ENCODE measurements at places on chromosomes 7 and 10.

- DNase-seq, result no peak
Observed at GRCh38 chr10:29160150-29160617, 128.7 kb upstream of the LYZL1 start.

DNA sequence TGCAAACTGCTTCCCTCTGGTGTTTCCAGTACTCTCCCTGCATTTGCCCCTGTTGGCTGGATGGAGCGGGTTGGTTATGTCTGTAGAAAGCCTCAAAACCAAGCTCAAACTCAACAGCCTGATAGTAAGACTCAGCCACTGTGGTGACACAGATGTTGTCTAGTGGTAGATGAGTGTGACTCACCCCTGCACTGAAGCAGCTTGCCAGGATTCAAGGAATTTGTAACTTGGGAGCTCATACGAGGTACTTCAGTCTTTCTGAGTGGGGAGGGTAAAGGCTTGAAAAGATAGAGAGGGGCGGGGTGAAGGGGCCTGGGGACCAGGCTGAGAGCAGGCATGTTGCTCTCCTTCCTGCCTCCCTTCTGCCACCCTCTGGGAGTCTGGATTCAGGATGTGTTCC lies 22.9 kb upstream of the AQP1 start:
- DNase-seq, result no peak

- no peak for DNase-seq
Observed at GRCh38 chr7:16993543-16993942, 111.8 kb upstream of the AGR3 start.

- DNase-seq, result no peak
Observed at GRCh38 chr7:2823130-2823529, 21.0 kb downstream of the GNA12 start.

- DNase-seq, result no peak
Observed at GRCh38 chr10:72083790-72084459, 4.4 kb downstream of the SPOCK2 start.

- DNase-seq, result no peak
Observed at GRCh38 chr7:110130669-110131068, 960.3 kb upstream of the LRRN3 start.

DNA sequence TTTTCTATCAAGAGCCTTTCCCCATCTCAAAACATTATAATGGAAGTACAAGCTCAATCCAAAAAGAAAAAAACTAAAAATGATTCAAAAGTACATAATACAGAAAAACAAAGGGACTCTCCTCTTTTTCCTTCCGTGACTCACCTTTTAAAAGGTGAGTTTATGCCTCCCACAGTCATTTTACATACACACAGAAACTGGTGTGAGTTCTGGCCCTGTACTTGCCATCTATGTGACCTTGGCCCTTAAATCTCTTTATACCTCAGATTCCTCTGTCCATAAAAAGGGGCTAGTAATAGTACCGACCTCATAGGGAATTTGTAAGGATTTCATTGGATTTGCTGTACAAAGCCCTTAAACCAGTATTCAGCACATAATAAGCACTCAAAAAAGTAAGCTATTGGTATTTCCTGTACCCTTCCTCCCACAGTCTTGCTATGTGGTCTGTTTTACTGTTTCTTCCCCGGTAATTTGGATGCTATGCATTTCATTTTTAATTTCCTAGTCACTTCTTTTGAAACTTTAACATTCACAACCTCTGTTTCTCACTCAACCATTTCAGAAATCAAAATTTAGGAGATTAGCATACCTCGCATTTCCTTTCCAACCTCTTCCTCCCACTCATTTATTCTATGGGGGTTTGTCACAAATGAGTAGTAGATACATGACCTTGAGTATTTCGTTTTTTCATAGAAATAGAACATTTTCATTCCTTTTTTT lies 39.0 kb downstream of the STK17A start:
- no peak for DNase-seq

- DNase-seq, result no peak
Observed at GRCh38 chr10:109022417-109023049, 900.8 kb downstream of the XPNPEP1 start.

DNA sequence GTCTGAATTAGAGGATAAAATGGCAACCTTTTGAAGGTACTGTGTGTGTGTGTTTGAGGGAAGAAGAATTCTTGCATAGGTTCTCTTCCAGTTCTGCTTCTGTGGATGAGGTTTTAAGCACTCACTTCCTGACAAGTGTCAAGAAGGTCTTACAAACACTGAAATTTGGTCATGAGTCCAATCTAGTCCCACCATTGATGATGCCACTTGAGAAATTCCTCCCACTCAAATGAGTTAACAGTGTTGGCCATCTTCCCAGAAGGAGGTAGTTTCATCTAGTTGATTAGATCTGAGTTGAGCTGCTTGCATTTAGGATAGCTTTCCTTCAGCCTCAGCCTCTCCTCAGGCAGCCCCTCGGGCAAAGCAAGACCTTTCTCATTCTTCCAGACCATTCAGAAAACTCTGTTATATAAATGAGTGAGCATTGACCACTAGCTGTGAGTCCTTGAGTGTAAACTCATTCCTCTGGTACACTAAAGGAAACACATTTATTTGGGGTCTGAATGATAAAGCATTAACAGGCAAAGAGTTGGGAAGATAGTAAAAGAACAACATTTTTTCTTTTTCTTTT lies 189.5 kb downstream of the TRIL start:
- DNase-seq, result no peak

GRCh38 chr7:157977717-157978496 lies 609.7 kb downstream of the PTPRN2 start:
- DNase-seq, result no peak

DNA sequence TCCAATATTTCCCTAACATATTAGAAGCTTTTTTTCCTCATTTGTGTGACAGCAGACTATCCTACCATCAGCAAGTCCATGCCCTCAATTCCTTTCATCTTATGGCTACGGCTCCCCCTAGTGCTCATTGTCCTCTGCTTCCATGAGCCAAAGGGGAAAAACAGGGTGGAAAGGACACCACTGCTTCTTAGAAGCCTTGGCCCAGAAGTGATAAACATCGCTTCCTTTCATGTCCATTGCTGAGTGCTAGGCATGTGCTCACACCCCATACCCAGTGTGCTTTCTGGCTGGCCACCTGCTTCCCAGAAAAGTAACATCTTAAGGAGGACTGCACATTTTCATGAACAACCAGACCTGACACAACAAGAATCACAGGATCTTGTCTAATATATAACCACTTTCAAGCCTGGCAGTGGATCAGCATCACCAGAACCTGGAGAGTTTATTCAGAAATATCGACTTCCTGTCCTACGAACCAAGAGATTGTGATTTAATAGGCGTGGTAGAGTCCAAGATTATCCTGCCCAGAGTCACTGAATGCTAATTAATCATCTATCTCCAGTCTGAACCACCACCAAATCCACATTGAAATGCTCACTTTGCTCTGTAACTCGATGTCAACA lies 650.5 kb upstream of the SORCS1 start:
- DNase-seq, result no peak

DNA sequence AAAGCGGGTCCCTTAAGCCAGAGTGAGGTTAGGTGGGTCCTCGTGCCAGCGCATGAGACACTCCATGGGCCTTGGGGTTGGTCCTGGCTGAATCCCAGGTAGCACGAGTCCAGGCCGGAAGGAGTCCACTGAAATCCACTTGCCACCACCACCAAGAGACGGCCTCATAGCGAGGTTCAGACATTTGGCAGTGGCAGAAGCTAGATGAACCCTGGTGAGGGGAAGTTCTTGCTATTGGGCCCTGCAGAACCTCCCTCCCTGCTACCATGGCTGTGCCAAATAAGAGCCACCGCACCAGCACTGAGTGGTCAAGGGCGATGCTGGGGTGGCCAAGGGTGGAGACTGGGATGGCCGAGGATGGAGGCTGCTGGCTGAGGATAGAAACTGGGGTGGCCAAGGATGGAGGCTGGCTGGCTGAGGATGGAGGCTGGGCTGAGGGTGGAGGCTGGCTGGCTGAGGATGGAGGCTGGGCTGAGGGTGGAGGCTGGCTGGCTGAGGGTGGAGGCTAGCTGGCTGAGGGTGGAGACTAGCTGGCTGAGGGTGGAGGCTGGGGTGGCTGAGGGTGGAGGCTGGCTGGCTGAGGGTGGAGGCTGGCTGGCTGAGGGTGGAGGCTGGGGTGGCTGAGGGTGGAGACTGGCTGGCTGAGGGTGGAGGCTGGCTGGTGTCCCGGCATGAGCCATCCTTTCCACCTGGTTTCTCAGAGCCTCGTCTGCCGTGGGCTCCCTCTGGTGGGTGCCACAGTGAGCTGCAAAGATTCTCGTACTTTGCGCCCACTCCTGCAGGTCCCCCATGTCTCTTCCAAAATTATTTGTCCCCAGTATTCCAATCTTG lies 88.2 kb downstream of the ELFN1 start:
- DNase-seq, result no peak

DNA sequence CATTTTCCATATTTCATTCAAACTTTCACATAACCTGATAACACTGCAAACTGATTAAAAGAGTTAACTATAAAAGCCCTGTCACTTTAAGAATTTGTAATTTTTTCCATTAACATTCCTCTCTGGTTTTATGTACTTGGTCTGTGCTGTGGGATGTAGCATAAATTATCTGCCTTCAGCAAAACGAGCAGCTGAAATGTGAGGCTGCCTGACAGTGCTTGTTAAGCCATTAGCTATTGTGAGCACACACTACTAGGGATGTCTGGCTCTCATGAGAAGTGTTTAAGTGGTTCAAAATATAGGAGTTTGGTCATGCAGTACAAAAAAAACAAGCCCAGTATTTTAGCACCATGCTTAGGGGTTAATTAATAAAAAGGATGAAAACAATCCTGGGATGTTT lies 63.0 kb downstream of the HOXA1 start:
- no peak for DNase-seq

- DNase-seq, result no peak
Observed at GRCh38 chr7:91869661-91870060, 10.8 kb downstream of the MTERF1 start.

DNA sequence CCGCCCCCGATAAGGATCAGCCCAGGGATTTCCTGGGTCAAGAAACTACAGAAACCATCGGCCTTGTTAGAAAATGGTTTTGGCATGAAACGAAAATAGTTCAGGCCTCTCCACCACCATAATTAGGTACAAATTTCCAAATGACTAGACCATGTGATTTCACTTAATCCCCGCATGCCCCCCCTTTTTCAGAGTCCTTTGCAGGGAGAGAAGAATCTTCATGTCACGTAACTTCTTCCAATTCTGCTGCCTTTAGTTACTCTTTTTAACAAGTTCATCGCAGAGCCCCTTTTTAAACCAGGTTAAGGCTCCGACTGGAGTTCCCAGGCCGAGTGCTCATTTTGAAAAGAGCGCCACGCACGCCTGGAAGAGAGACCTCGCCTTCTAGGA lies 3.4 kb downstream of the PDGFA start:
- DNase-seq, result no peak

DNA sequence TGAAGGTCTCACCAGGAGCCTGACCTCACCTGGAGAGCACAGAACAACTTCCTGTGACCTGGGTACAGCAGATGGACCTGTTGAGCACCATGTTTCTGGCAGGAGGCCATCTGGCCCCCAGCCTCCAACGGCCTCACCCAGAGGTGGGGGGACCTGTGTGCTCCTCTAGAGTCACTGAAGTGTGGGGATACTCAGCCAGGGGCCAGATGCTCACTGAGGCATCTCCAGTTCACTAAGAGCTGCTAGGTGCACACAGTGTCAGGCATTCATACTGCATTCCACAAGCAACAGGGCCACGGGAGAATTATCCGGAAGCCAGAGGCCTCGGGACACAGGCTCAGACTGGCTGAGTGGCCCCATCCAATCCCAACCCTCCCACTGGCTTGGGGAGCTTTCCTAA lies 161.4 kb downstream of the TCERG1L start:
- DNase-seq, result no peak

DNA sequence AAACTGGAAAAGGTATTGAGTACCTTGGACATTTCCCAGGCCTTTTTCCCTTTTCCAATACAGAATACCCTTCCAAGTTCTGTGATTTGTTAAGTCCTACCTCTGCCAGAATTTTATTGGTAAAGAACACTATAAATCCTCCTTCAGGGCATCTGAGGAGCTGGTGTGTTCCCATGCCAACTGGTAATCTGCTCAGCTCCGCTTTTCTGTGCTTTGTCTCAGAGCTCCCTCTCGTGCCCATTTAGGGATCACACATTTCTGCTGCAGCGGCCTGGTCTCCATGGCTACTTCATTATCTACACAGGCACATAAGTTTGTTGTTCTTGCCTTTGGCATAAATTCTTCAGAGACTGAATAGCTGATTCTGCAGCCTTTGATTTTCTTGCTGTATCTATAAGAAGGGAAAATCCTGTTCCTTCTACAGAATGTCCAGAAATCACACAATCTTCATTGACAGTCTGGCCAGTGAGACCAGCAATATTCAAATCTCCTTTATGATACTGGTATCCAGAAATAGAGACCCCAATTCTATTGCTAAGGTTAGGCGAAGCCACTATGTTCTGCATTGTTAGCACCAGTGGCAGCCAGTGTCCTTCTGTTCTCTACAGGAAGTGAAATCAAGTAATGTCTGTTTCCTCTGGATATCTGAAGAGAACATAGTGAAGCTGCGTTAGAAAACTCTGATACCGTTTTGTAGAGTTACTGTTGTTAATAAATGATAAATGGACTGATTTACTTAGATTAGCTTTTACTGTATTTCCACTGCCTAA lies 51.9 kb downstream of the DENND11 start:
- peak; percentile 16 for DNase-seq

DNA sequence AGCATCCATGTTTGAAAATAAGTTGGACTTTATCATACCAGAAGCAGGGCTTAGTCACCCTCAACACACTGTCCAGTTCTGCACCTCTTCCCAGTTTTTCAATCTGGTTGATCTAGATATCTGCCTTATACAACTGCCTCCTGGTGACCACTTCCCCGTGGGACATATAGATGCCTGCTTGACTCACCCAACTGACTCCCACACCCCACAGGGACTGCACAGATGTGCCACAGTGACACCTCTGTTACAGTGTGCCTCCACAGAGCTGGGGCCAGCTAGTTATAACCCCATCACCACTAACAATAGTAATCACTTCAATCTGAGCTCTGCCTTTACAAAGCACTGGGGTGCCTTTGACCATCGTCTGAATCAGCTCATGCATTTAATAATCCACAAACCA lies 82.6 kb upstream of the AOAH start:
- no peak for DNase-seq

GRCh38 chr10:3455385-3456334 lies 283.1 kb upstream of the PITRM1 start:
- DNase-seq, result no peak

- no peak for DNase-seq
Observed at GRCh38 chr7:141702047-141702567, at the start of gene DENND11. Gene DENND11, minus strand, starts transcription at chr7:141702166. Its CDS starts 13 bp downstream, at chr7:141702153.

- DNase-seq, result no peak
Observed at GRCh38 chr10:101162677-101163076, 31.6 kb downstream of the TLX1 start.

GRCh38 chr7:35370687-35371086 lies 116.8 kb upstream of the TBX20 start:
- DNase-seq, result no peak

Data from cerebellar nuclear complex (tissue), 1 donor.